ENCODE measurements at places on chromosomes 12 and 14.

GRCh38 chr12:99658671-99659349 lies 11.3 kb downstream of the GARIN6 start:
- DNase-seq: no peak

DNA sequence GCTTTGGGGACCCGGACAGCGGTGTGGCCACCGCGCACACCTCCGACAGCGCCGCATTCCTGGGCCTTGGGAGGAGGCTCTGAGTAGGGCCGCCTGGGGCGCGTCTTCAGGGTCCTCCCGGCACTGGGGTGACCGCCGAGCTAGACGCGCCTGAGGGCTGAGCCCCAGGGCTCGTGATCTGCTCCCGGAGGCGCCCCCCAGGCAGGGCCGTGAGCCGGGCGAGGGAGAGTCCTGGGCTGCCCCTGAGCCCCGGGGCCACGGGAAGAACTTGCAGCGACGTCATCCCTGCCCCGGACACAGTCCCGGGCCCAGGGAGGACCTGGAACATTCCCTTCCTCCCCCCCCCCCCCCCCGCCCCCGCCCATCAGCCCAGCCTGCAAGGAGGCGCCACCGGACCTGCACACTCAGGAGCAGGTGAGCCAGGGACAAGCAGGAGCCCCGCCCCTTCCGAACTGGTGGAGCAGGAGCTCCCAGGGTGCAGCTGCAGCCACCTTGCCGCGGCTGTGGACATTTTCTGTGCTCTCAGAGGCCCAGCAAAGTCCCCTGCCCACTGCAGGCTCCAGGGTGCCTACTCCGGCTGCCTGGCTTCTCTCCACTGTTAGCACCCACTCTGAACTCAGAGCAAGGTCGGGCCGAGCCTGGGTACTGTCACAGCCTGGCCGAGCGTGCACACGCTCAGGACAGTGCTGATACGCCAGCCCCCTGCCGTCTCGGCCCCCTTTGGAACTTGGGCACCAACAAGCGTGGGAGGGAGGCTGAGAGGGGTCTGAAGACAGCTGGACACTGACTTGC lies 50.7 kb downstream of the A2M start:
- no peak for DNase-seq

GRCh38 chr12:104569346-104570173 lies 112.8 kb downstream of the CHST11 start:
- DNase-seq: no peak

GRCh38 chr12:120447992-120448391 lies 1.7 kb downstream of the GATC start:
- no peak for DNase-seq

DNA sequence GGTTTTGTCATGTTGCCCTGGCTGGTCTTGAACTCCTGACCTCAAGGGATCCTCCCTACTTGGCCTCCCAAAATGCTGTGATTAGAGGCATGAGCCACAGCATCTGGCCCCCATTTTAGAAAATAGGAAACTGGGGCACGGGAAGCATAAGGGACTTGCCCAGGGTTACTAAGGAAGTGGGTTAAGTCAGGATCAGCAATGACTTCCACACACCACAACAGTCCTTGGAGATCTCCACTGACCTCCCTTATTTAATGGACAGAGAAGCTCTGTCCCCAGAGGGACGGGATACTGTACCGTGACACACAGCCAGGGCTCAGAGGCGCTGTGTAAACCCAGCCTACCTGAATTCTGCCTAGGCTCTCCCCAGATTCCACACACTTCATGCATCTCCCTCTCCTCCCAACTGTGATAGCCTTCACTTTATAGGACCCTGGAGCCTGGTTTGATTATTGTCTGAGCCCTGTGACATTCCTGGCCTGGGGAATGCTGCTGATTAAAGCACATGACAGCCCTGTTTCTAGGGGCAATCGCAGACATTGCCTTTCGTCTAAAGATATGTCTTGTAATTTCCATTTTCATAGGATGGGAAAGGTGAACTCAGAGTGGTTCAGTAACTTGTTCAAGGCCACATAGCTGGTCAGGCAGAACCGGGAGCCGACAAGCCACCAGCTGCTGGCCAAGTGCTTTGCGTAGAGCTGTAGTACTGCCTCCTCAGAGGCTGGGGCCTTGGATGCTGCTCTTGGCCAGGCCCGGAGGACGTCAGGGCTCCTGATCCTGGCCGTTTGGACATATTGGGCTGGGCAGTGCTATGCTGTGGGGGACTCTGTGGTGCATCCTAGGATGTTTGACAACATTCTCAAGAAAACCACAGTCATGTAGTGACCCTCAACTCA lies 20.8 kb downstream of the SERPINA1 start:
- no peak for DNase-seq

DNA sequence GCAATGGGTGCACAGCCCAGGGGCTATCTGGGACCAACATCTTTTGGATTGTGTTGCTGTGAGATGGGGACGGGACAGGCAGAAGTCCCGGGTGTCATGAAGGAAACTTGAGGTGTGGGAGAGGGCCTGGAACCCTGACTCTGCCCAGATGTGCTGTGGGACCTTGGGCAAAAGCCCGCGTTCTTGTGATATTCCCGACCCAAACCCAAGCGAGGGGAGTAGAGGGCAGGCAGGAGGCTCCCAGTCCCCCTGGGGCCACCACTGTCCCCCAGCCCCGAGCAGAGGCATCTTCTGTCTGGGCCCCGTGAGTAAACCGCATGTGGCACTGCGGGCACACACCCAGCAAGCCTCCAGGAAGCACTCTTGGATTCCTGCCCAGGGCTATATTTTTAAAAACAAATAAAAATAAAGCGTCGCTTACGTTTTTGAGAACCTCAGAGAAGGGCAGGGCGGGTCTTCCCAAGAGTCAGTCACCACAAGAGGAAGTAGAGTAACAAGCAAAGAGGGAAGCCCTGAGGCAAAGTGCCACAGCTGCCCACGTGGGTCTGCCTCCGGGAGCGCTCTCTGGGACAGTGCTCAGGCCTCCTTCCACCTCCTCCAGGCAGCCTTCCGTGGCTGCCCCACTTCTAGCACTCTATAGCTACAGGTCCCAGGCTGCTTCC lies 39.5 kb downstream of the BEGAIN start:
- DNase-seq: no peak

DNA sequence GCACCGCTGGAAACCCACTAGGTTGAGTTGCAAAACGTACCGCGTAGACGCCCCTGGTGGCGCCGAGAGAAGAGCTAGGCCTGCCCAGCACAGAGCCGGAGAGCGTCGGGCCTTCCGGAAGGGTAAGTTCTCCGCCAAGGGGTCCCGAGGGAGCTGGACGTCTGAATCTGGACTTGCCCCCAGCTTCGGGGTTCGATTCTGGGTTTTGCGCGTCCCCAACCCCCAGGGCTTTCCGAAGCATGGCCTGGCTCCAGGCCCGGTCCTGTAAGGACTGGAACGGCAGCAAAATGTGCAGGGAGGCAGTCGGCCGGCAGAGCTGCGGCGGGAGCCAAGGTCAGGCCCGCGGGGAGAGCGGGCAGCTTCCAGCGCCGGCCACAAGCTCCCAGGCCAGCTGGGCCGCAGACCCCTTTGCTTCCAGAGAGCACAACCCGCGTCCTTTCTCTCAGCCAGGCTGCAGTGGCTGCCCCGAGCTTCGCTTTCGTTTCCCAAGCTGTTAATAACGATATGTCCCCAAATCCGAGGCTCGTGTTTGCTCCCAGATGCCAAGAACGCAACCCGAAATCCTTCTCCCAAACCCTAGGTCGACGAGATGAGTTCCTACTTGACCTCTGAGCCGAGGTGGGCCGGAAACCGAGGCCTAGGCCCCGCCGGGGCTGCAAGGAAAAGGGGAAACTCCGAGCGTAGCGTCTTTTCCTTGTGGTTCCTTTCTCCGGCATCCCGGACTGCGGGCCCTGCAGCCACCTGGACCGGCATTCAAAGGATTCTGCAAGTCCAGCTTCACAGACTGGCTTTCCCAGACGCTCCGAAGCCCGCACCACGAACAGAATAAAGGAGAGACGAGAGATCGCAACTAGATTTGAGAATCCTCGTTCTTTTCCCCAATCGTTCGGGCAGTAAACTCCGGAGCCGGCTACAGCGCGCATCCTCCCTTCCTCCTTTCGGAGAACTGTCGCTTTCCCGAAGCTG lies 3.2 kb upstream of the TBX5 start:
- no peak for DNase-seq

DNA sequence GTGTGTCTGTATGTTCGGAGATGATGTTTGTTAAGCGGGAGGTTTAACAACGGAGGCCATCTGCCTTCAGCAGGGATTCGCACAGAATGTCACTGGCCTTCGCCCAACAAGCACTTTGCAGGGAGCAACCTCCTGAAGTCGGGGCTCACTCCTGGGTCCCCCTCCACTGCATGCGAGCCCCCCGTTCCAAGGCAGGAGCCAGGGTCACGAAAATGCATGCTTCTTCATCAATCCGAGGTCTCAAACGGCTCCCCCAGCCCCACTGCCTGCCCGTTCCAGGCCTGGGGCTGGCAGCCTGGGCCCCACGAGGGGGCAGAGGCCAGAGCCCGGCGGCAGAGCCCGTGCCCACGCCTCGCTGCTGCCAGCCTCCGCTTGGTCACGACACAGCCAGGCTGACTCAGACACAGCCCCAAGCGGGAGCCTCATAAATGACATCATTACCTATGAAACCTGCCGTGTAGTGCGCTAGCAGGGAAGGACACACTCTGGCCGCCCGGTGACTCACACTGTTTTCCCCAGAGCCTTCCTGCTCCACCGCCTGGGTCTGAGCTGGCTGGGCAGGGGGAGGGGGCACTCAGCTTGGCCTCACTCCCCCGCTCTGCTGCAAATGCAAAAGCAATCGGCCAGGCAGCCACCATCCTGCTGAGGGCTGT lies 169.5 kb upstream of the RTL1 start:
- DNase-seq: peak; percentile 16

DNA sequence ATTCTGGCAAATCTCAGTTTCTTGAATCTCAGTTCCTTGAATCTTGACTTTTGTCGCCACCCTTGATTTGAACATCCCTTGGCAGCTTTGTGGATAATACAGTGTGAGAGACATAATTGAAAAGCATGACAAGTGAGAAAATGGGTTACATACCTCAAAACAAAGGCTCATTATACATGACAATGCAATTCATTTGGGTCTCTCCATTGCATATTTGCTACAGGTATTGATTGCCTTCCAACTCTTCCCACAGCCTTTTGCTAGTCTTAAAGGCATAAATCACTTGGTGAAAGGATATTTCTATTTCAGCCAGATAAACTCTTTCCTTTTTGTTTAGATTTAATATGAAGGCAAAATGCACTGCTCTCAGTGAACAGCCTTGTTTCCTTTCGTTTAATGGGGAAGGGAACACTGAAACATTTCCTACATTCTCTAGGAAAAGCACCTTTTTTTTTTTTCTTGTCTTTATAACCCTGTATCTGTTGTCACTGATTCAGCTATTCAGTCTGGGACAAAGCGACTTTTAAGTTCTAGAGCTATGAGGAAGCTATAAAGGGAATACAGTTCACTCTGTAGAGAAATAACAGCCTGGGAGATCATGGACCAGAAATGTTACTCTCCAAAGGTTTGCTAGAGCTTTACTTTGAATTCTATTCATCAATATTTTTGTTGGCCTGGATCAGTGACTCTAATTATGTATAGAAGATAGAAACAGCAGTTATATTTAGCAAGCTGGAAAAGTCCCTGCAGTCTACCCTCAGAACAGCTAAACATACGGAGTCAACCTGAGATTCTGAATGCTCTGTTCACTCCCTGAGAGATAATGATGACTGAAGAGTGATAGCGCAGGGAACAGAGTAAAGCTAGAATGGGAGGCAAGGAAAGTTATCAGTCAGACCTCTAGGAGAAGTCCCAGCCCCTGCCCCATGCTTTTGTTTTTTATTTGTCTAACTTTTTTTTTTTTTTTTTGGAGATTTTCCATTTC lies 311.4 kb downstream of the RGS6 start:
- DNase-seq: no peak

DNA sequence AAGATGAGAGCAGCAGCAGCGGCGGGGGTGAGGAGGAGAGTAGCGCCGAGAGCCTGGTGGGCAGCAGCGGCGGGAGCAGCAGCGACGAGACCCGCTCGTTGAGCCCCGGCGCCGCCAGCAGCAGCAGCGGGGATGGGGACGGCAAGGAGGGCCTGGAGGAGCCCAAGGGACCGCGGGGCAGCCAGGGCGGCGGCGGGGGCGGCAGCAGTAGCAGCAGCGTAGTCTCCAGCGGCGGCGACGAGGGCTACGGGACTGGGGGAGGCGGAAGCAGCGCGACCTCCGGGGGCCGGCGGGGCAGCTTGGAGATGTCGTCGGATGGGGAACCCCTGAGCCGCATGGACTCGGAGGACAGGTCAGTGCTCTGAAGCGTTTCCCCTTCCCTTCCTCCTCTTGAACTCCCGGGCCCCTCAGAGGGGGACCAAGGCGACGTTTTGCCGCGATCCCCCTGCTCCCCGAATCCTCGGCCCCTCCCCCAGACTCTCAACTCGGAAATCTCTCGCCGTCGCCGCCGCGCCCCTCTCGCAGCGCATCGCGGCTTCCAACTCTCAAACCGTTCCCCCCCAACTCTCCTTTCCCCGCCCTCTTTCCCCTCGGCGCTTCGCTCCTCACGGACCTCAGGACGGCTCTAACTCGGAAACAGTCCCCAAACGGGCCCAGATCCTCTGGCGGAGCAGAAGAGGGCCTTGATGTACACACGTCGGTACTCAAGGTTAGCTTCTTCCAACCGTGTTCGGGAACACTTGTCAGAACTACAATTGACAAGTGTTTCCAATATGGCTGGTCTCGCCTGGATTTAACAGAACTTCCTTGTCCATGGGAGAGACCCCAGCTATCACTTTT lies 947 bp downstream of the AEBP2 start:
- no peak for DNase-seq

DNA sequence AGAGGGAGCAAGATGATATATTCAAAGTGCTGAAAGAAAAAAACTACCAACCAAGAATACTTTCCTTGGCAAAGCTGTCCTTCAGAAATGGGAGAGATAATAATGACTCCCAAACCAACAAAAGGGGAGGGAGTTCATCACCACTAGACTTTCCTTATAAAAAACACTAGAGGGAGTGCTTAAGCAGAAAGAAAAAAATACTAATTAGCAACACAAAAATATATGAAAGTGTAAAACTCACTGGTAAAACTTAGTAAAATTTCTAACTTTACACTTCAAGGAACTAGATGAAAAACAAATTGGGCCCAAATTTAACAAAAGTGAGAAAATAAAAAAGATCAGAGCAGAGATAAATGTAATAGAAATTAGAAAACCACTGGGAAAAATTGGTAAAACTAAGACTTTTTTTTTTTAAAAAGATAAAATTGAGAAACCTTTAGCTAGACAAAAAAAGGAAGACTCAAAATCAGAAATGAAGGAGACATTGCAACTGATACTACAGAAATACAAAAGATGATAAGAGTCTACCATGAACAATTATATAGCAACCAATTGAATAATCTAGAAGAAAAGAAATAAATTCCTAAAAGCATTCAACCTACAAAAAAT lies 60.4 kb upstream of the FAR2 start:
- no peak for DNase-seq

- no peak for DNase-seq
These were observed 24.4 kb upstream of the PTPRB start for GRCh38 chr12:70661466-70662161.

GRCh38 chr12:6635856-6636531 lies at the start of gene LPAR5:
LPAR5 (minus strand) TSS chr12:6635959; CDS start chr12:6621248, 14,711 bp downstream.
- DNase-seq: no peak

GRCh38 chr12:115249671-115250278 lies 565.8 kb upstream of the TBX3 start:
- DNase-seq: no peak

DNA sequence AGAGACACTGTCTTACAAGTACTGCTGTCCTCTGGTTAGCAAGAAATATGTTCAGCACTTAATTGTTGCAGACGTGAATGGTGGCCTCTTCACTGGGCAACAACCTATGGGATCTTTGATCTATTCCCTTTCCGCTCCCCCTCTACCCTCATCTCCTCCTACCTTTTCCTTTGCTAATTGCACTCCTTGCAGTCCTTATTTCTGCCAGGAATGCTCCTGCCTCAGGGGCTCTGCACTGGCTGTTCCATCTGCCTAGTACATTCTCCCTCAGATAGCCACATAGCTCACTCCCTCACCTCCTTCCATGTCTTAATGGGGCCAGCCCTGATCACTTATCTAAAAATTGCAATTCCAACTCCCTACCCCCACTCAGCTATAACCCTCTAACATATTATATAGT lies 4.5 kb upstream of the NFYB start:
- DNase-seq: no peak

Measured in cerebellar nuclear complex (tissue), 1 donor.